Activated CD4-positive, alpha-beta T cell treated with anti-CD3 and anti-CD28 coated beads, Interleukin-2, Interleukin-6, amounts not matched to agents 100 ng/mL and 50 ng/mL, durations not matched to agents 16 hours and 8 hours (primary cell): ENCODE measurements at places on chromosomes 6 and 20.

DNA sequence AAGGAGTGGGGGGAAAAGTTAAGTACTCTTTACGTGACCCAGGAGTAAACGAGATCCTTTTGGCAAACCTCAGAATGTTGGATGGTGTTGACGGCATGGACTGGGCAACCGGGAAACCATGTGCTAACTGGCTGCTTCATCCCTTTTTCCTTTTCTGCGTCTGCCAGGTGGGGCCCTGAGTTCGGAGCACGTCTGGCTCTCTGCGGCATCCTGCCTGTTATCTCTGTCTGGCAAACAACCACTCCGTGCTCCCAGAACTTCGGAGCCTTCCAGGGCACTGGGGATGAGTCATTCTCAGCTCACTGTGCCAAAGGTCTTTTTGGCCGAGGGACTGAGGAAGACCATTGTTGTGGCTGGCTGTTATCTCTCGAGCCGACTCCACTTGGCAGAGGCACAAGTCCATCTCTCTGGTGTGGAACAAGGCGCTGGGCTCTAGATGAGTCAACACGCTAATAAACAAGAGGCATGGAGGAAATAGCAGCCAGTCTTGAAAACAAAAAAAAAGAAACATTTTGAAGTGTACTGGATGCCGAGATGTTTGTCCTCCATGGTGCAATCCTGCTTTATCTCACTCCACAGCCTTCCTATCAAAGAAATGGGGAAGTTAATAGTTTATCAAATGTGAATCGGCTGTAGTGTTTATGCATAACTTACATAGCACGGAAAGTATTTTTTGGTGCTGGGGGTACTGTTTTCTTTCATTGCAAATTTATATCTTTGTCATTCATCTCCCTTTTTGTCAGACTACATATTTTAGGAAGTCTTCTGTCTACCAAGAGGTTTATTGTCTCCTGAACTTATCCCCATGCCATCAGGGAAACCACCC lies 64.6 kb upstream of the TXNDC5 start:
- no peak for DNase-seq

- DNase-seq = no peak
Measured at GRCh38 chr20:45861221-45862075, 4.0 kb downstream of the ZSWIM3 start.

DNA sequence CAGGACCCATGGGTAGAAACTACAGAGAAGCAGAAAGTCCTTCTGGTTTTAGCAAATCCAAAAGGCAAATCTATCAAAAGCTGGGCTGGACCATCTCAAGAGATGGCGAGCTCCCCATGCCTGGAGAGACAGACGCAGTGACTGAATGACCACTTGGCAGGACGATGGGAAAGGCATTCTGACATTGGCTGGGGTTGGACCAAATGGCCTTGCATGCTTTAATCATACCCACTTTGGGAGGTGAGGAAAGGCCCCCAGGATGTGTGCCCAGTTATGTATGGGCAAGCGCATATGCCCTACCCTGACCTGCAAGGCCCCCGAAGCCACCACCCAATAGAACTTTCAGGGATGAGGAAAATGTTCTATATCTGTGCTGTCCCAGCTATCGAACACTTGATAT lies 45.1 kb downstream of the JPH2 start:
- DNase-seq = no peak

DNA sequence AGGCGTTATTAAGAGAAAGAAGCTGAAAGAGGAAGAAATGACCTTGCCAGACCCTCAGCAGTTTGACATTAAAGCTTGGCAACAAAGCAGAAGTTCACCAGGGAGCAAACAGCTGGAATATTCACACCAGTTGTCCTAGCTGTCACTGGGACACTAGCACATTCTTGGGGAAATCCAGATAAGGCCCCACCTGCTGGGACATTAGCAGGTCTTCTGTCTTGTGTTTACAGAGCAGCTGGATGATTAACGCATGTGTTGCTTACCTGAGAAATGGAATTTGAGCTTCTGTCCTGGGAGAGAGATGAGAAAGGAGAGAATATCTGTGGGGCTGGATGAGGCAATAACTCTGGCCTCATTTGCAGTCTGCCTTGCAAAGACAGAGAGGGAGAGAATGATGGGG lies 137.6 kb upstream of the RIN2 start:
- DNase-seq = no peak

GRCh38 chr6:109512271-109512817 lies 29.3 kb upstream of the ZBTB24 start:
- DNase-seq = no peak

GRCh38 chr6:45633272-45633908 lies 255.7 kb upstream of the SUPT3H start:
- DNase-seq = peak; percentile 43

DNA sequence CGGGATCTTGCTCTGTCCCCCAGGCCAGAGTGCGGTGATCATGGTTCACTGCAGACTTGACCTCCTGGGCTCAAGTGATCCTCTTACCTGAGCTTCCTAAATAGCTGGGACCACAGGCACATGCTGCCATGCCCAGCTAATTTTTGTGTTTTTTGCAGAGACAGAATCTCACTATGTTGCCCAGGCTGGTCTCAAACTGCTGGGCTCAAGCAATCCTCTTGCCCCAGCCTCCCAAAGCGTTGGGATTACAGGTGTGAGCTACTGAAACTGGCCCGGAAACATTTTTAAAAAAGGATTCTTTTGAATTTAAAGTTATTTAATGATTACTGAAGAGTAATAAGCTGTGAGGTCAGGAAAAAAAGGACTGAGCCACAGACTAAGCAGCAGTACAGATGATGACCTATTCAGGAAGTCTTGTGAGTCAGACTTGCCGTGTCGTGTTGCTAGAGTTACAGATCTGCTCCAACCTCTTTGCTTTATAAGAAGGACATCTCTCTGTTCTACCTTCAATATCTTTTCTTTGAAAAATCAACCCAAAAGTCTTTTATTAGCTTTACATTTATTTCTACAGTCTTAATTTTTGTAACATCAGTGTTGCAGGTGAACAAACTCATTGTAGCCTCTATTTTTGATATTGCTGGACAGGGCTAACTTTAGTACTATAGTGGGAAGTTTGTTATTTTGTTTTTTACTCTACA lies 108.7 kb downstream of the NCOA3 start:
- DNase-seq = peak; percentile 83

- DNase-seq = no peak
Measured at GRCh38 chr6:148701375-148701774, 45.5 kb upstream of the UST start.

DNA sequence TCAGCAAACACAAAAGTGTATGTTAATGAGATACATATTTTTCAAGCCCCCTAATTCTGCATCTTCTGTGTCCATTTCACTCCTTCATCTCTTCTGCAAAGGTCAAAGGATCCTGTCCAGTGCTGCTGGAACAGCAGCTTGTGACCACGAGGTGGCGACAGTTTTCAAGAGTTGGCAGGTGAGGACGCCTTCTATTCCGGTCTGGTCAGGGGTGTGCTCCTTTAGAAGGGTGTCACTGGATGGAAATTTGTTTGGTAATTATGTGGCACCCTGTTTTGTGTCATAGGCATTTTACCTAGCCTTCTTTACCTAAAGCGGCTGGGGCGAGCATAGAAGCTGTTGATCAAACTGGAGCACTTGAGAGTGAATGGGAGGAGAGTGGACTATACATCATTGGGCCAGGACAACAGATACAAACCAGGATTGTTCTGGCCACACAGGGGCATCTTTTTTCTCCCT lies 32.9 kb upstream of the ERVFRD-1 start:
- peak; percentile 82 for DNase-seq

DNA sequence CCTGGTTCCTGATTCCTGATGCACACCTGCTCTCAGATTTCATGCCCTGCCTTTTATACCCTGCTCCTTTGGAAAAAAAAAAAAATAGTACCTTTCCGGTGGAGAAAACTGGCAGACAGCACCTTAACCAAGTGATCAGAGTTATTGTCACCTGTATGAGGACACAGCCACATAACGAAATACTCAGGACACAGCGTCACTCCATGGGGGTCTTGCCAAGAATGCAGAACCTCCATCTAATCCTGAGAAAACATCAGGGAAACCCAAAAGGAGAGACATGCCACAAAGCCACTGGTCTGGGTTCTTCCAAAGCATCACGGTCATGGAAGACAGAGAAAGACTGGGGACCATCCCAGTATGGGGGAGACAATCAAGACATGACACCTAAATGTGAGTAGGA lies 29.1 kb downstream of the BFSP1 start:
- no peak for DNase-seq

GRCh38 chr6:85726206-85726605 lies 83.5 kb upstream of the SYNCRIP start:
- no peak for DNase-seq

- DNase-seq = no peak
Measured at GRCh38 chr6:101716810-101717209, 323.3 kb downstream of the GRIK2 start.

DNA sequence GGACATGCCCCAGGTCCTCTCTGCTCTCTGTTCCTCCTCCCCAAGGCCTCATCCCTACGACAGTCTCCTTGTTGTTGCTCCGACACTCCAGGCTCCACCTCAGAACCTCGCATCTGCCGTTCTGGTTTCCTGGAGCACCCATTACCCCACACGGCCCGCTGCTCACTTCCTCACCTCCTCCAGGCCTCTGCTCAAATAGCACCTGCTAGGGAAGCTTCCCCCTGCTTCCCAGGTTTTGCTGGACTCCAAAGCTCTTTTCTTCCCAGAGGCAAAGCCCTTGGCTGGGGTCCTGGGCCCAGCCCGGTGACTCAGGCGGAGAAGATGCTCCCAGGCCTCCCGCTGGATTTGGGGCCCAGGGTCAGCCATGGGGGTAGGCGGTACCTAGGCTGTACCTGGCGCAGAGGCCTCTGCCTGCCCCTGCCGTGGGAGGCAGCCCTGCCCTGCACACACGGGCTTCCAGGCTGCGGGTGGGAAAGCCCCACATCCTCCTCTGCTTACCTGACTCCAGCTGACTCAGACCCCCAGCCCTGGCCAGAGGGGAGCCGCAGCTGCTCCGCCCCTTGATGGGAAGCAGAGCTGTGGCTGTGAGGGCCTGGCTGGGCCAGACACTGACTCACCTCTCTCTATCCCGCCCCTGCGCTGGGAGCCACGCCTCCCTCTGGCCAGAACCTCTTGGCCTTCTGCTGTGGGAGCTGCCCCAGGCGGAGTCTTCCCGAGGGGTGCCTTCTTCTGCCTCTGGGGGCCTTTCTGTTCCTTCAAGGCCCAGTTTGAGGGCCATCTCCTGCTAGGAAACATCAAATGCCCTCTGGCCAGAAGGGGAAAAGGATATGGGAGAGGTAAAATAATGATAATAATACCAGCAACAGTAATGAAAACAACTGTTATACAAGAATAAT lies 130.5 kb downstream of the CEBPB start:
- peak; percentile 44 for DNase-seq

DNA sequence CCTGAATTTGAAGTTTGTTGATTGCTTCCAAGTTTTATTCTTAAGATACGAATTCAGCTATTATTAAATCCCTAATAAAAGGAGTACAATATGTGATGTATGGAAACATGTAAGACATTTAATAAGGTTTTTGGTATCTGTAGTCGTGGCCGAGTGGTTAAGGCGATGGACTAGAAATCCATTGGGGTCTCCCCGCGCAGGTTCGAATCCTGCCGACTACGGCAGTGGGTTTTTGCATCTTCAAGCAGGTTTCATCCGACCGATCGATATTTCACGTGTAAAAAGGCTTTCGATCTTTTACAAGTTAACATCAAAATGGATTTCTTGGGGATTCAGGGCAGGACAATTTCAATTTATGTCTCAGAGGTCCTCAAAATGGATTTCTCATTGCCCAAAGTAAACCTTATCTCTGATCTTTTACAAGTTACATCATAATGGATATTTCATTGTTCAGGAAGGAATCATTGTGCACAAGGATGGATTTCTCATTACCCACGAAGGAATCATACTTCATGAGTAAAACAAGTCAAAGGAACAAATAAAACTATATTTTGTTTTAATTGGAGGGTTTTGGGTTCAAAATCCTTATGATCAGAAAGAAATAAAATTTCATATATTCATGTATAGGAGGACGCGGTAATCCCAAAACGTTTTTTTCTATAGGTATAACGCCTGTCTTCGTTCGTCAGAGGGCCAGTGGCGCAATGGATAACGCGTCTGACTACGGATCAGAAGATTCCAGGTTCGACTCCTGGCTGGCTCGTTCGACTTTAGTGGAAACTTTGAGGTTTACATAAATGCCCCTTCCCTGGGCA lies 37.3 kb upstream of the BTN3A2 start:
- DNase-seq = peak; percentile 92

DNA sequence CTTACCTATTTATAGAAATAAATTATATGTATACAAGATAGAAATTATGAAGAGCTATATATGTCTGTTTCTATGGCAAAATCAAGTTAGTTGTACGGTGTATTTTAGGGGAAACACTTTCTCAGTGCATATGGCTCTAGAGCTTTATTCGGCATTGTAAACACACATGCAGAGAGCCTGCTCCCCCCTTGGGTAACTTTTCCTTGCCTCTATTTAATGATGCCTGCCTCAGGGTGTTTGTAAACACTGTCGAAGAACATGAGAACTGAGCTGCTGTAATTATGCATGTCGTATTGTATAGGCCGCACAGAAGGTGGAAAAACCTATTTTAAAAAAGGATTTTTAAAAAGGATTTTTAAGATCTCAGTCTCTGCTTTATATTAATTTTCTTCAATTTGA lies 133.4 kb downstream of the FNDC1 start:
- DNase-seq = no peak

DNA sequence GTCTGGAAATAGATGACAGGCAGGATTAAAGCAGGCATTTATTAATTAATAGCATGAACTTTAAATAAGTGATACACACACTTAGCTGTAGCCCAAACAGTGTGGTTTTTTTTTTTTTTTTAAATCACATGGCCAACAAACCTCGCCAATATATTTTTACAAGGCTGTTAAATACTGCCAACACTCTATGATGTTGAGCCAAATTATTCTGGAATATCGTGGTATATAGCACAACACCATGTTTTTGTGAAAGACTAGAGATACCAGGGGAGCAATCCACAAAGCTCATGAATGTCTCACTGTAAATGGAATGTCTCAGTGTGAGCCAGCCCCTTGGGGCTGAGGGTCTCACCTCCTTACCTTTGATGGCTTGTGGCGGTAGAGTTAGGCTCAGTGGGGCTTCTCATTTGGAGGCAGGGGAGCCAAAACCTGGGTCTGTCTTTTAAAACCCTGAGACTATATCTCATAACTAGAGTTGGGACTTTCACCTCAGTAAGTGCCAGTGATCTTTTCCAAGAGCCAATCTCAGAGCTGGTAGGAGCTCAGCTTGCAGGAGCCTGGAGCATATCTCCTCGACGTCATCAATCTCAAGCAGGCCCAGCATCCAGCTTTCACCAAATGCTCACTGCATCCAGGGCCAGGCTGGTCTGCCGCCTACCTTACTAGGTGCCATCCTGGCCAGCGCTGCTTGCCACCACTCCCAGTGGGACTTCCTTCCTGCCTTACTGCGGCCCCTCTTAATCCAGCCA lies 78.5 kb upstream of the FAM184A start:
- DNase-seq = no peak
